Activated CD4-positive, alpha-beta T cell treated with anti-CD3 and anti-CD28 coated beads, Interleukin-2, amount 50 U/mL, for 1 hour (primary cell): ENCODE measurements at places on chromosomes 2 and 18.
A peak's percentile ranks its signal among the peaks of the same experiment; 100 is the strongest.

GRCh38 chr18:22490429-22490846 is 72.7 kb upstream of the CTAGE1 start:
- no peak for DNase-seq

- DNase-seq = no peak
Observed at GRCh38 chr18:28716338-28716737, 539.4 kb upstream of the CDH2 start.

GRCh38 chr2:231946241-231946814 is 15.2 kb upstream of the DIS3L2 start:
- DNase-seq = no peak

DNA sequence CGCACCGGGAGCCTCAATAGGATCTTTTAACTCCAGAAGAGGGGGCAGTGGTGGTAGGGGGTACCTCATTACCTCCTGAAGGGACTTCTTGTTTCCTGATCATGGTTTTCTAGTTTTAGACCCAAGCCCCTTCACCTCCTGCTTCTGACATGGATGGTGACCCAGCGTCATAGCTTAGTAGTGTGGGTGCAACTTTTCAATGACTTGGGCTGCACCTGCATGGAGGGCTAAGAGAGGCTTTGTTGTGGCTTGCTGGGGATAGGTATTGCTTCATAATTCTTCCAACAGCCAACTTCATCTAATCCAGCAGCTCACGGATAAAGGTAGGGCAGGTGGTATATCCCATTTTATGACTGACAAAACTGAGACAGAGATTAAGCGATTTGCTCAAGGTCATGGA is 3.0 kb downstream of the SLC1A4 start:
- no peak for DNase-seq

DNA sequence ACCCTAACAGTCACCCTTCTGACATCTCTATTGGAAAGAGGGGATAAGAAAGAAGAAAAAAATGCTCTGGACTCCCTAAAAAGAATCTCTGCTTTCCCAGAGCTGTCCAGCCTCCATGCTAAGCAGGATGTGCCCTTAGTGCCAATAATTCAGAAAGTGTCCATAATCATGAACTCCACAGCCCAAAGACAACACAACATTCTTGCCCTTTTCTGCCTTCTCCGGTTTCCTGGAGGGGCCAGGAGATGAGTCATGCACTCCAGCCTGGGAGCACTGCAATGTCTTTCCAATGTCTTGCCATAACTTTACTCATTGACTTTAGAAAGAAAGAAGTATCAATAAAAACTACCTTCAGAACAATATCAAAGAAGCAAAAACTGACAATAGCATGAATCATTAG is 44.0 kb downstream of the KLF7 start:
- DNase-seq = no peak

DNA sequence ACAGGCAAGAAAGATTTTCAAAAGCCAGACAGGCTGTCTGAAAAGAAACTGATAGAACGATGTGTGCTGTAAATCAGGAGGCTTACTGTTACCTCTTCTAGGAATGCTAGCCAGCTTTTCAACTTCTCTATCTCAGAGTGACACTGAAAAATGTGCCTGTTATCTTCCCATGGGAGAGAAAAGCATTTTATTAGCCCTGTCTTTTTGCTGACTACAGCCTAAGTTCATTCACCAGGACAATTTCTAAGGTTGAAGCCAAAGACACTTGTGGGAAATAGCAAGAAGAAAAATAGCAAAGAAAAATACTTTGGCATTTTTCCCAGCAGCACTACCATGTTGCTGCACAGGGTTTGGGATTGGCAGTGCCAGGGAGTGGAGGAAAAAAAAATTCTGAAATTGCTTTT is 34.0 kb downstream of the ABCB11 start:
- no peak for DNase-seq

- DNase-seq = no peak
Observed at GRCh38 chr2:120437604-120438000, 91.7 kb downstream of the INHBB start.

DNA sequence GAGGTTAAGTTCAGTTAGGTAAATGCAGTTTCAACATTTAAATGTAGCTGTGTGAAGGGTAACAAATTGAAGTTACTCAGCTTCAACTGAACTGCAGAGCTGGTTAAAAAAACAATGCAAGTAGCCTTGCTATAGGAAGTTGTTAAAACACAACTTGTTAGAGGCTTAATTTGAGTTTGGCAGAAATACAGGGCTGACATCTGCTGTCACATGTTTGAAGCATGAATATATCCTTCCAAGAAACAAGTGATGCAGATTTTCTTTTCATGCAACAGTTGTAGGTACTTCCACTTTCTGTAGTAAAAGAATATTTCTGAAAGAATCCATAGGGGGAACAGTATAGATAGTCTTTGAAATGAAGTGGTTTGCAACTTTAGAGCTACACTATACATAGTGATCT is 208.7 kb upstream of the RASGRP3 start:
- DNase-seq = no peak

DNA sequence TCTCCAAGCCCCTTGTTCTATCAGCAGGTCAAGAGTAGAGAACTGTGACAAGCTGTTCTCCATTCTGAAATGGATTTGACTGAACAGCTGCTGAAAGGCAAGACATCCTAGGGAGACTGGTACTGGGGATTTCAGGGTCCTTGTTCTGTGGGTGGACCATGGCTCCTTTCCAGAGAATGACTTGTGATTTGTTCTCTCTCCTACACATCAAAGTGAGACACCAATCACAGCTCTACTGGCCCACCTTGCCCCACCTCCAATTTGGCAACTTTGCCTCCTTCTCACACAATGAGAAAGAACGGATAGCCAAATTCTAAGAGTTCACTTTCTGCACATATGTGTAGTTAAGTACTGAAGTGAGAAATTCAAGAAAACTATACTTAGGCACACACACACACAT is 67.4 kb downstream of the BCL11A start:
- DNase-seq = no peak

DNA sequence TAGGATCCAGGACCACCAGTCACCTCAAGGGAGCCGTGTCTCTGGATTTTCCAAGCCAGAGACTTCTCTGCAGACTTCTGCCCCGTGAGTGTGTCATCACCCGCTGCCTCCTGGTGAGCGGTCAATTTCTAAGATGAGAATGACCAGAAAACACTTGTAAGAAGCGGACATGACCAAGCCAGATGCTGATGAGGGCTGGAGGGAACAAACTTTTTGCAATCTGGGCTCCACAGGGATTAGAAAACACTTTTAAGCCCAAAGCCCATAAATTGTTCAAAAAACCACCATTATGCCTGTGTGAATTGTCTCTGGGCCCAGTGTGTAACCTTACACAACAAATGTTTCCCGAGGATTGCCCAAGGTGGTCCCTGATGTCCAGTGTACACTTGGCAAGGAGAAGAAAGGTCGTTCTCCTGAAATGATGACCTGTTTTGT is 5.3 kb upstream of the NPPC start:
- DNase-seq = no peak

GRCh38 chr2:17646081-17646554 is 105.6 kb downstream of the VSNL1 start:
- peak; percentile 24 for DNase-seq

DNA sequence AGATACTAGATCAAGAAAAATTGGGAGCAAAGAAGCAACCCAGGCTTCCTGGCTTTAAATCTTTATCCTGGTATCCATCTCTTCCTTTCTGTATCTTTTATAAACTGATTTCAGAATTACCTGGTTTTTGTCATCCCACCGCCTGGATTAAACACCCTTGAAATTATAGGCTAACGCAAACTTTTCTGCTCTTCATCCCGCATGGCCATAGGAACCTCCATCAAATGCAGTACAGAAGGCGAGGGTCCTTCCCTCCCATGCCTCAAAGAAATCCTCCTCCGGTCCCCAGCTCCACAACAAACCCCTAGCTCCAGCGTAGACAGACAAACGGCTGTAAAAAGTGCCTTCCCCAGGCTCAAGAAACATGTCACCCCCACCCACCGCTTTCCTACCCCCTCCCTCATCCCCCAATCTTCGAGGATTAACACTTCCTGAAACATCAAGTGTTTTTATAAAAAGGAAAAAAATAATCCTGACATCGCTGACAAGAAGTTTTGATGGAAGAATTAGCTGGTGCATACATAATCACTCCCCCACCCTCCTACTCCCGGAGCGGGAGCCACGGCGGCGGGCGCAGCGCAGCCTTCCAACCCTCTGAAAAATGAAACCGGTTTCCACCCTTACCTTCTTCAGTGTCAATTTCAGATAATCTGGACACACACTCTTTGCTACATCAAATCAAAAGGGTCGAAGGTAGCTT is 7.6 kb downstream of the DLX1 start:
- no peak for DNase-seq

DNA sequence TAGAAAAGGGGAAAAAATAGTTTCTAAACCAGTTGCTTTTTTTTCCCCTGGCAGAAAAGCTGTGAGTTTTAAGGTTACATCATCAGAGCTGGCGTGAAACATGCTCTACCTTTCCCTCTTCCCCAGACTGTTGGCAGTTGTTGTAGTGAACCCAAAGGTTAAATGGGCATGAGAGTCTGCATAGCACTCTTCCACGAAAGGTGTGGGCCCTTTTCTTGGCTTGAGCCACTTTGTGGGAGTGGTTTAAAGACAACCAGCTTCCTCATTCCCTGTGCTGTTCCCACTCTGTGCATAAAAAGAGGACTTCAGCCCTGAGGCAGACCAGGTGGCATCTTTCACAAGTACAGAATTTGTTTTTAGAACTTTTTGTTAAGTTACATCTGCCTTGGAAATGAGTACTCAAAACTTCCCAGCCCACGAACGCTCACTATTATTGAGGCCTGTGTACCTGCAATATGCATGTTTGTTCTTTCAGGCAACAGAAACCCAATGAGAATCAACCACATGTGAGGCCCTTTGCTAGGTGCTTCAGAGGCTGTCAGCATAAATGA is 243.8 kb downstream of the BABAM2 start:
- no peak for DNase-seq
